Ecto neural progenitor cell (in vitro differentiated cells): ENCODE measurements at places on chromosomes 12 and 14.

- DNase-seq: no peak
Observed at GRCh38 chr12:75603475-75603874, 92.1 kb upstream of the KRR1 start.

DNA sequence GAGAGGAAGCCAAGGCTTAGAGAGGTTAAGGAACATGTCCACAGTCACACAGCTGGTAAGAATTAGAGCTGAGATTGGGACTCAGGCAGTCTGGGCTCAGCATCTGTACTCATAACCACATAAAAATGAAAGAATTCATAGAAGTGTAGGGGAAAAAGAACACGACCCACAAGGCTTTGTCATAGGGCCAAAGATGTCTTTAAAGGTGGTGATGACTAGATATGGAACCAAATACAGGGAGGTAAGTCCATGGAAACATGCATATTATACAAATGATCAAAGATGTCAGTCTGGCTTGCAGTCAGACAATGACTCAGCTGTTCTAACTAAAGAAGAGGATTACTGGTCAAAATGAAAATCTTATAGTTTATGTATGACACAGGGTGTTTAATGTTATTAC is 7.2 kb upstream of the SSPN start:
- DNase-seq: no peak

DNA sequence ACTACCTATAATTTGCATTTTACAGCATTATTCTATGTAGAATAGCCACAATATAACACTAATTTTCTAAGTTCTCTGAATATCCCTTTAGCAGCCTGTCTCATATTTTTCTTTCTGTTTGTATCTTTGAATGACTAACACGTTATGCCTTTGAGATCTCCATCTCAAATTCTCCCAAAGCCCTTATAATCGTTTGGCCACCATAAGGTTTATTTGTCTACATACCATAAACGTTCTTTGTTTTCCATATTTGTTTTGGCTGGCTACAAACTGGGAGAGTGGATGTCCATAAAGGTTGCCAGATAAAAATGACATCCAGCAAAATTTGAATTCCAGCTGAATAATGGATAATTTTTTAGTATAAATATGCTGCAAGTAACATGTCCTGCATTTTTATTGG is 203.7 kb downstream of the STXBP6 start:
- no peak for DNase-seq

DNA sequence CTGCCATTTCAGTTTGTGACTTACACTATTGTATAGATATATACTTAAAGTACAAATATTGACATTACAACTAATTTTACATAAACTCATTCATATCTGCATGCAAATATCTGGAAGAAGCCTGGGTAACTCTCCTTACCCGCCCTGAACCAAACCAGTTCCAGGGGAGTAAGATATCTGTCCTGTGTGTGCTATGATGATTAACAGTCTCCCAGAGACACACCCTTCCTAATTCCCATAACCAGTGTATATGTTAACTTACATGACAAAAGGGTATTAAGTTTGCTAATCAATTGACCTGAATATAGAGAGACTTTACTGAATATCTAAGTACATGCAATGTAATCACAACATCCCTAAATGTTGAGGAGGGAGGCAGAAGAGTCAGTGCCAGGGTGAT is 23.0 kb downstream of the PRB3 start:
- DNase-seq: no peak

- DNase-seq: no peak
Observed at GRCh38 chr14:99230208-99231151, 41.5 kb downstream of the BCL11B start.

DNA sequence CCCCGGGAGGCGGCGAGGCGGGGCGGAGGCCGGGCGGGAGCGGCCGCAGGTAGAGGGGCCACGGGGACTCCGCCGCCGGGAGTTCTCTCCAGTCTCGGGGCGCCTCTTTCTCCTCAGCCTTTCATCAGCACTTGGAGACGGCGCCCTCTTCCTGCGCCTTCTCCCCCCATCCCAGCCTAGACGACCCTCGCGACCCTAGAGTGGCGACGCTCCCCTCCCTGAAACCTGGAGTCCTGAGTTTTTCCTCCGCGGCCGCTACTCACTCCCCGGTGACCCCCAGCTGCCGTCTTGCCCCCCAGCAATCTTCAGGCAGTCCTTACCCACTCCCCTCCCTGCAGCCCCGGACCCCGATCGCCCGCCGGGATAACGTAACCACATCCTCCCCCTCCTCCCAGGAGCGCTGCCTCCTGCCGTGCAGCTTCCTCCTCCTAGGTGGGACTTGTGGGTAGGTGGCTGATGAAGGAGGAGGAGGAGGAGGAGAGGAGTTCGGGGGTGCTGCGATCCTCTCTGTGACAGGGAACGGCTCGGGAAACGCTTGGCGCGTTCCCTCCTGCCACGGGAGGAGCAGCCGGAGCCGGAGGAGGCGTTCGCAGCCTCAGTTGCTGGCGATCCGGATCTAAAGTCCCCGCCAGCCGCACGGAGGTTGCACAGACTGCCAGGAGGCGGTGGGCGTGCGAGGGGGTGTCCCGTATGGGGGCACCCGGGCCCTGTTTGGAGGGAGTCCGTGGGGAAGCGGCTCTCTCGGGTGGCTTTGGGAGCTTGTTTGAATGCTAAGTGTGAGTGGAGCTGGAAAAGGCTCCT is 891 bp downstream of the PLEKHA5 start:
- DNase-seq: peak; percentile 80

DNA sequence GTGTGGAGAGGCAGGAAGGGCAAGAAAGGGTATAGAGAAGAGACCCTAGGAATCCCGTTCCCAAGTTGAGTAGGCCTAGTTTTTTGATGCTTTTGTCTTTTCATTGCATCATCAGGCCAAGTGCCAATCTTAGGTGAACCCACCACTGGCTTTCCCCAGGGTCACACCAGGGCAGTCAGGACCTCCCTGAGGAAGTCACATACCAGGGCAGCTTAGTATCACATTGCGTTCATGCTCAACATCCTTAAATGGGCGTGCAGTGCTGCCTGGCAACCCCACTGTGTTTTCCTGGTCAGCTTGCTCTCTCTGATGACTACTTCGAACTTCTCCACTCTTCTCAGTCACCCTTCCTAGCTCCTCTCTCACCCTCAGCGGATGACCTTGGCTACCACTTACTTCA is 9.0 kb downstream of the ASIC1 start:
- peak; percentile 84 for DNase-seq

DNA sequence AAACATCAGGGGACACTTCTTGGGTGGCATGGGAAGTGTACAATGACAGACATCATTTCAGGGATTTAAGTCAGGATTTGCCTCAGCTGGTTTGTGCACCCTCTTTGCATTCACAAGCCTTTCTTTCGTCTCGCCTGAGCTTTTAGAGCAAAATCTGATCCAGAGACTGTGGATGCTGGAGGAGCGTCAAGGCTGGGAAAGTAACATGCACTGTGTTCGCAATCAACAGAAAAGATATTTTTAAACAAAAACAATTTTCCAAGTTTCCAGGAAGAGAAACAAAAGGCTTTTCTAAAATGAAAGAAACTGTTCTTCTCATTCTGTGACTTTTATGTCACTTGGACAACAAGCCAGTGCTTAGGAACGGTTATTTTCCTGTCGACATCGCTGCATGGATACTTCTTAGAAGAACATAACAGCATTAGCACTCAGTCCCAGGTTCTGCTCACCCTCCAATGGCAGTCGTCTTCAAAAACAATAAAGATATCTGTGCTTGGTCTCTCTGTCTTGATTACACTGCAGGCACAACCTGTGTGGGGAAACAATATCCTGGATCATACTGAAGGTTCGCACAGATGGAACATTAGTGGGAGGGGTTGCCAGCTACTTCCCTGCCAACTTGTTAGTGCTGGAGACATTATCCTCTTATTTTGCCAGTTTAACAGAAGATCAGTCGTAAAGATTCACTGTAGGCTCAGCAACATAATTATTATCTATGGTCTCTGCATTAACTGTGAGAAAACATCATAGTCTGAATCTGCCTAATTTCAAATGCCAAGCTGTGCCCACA is 403.3 kb upstream of the ATP2B1 start:
- no peak for DNase-seq

DNA sequence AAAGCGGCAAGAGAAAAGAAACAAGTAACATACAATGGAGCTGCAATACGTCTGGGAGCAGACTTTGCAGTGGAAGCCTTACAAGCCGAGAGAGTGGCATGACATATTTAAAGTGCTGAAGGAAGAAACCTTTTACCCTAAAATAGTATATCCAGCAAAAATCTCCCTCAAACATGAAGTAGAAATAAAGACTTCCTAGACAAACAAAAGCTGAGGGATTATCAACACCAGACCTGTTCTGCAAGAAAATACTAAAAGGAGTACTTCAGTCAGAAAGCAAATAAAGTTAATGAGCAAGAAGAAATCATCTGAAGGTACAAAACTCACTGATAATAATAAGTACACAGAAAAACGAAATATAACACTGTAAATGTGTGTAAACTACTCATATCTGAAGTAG is 77.5 kb upstream of the ABCD2 start:
- DNase-seq: no peak

GRCh38 chr12:42525444-42525843 is 64.1 kb downstream of the PRICKLE1 start:
- DNase-seq: no peak

DNA sequence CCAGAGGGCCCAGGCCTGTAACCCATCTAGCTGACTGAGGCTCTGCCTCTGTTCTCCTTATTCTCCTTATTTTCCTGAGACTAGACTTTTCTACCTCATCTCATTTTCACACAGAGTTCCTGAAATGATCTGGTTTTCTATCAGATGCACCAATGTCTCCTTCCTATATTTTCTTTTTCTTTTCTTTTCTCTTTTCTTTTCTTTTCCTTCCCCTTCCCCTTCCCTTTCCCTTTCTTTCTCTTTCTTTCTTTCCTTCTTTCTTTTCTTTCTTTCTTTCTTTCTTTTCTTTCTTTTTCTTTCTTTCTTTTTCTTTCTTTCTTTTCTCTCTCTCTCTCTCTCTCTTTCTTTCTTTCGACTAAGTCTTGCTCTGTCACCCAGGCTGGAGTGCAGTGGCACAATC is 3.0 kb upstream of the CCDC184 start:
- no peak for DNase-seq

GRCh38 chr14:44029933-44030332 is 477.1 kb downstream of the FSCB start:
- no peak for DNase-seq

- DNase-seq: peak; percentile 18
Observed at GRCh38 chr14:105859717-105860614, 333.6 kb downstream of the TMEM121 start.

GRCh38 chr14:77372304-77372841 is 4.5 kb downstream of the TMED8 start:
- no peak for DNase-seq

- DNase-seq: no peak
Observed at GRCh38 chr12:70828351-70828750, 92.2 kb downstream of the PTPRR start.

GRCh38 chr14:62301080-62301479 is 538.9 kb downstream of the SNAPC1 start:
- no peak for DNase-seq

DNA sequence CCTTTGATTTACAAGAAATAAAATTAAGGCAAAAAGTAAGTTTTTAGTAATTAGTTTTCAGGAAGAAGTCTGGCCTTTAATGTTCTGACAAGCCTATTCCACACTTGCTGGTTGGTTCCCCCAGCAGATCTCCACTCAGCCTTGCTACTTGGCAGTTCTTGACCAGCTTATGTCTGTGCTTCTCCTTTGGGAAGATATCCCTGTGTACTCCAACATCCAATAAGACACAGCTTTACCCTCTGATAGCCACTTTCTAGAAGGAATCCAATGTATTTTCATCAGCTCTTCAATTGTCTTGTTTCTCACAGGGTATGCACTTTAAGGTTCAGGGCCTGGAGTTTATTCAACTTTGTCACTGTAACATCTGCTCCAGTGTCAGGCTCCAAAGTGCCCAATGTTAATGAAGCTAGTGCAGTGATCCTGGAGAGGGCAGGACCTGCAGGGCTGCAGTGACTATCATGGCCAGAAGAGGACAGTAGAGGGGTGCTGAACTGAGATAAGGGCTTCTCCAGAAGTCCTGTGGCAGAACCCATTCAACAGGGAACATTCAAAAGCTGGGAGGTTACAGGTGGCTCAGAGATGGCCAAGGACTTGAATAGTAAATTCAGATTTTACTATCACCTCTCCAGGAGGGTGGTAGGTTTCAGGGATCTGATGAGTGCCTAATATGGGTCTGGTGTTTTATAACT is 22.9 kb downstream of the JKAMP start:
- DNase-seq: peak; percentile 79

GRCh38 chr14:24197056-24197450 is 1.8 kb upstream of the TM9SF1 start:
- no peak for DNase-seq

- DNase-seq: peak; percentile 71
Observed at GRCh38 chr12:56193025-56193578, 3.8 kb upstream of the SMARCC2 start.

GRCh38 chr14:91272341-91273272 is 28.1 kb upstream of the GPR68 start:
- DNase-seq: no peak

GRCh38 chr12:67193704-67194103 is 75.5 kb upstream of the CAND1 start:
- peak; percentile 72 for DNase-seq

- DNase-seq: peak; percentile 79
Observed at GRCh38 chr12:124543590-124544310, 23.7 kb downstream of the NCOR2 start.

DNA sequence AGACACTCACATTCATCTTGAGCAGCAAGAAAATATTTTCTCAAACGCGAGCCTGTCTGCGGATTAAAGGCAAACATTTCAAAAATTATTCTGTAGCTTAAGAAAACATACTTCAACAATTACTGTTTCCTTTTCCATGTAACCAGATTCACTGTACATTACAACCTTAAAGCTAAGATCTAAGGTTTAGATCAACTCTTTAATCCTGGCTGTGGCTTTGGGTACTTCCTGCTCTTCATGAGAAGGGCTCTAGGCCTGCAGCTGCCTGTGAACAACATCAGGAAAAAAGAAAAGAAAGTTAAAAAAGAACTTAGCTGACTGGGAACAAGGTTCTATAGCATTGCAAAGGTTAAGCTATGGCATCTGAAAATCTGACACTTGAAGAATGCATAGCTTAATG is 21.4 kb upstream of the PIWIL1 start:
- no peak for DNase-seq

- no peak for DNase-seq
Observed at GRCh38 chr12:57793920-57794319, 11.3 kb downstream of the TSFM start.
